ENCODE measurements at places on chromosomes 5 and 9. TPM values are rescaled to one million over a fixed set of nuclear protein-coding genes. Genes with fewer than 3 reads are reported as not detected.

The TAF11L5 gene
- total RNA-seq = not detected

The IL4 gene
- total RNA-seq = not detected

- DNase-seq = no peak
These were observed 102.7 kb downstream of the GOLPH3 start for GRCh38 chr5:32071351-32071944.

DNA sequence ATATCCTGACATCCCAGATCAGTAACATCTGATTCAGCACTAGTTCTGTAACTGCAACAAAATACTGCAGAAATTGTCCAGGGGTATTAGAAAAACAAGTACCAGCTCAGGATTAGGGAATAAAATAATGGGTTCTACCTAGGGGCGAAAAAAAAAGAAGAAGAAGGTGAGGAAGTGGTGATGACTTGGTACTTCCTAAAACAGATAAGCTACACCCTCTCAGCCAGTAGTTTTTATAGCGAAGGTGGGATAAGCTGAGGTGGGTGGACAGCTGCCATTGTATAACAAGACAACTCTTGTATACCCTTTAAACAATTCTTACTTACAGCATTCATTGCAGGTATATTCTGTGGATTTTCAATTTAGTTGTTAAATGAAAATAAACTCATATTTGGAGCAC lies 19.1 kb downstream of the RAPGEF6 start:
- DNase-seq = no peak

- no peak for DNase-seq
These were observed 2.5 kb downstream of the TRIM32 start for GRCh38 chr9:116689486-116690032.

GRCh38 chr9:18910916-18911315 lies 122.1 kb downstream of the SAXO1 start:
- DNase-seq = no peak

- DNase-seq = no peak
These were observed 4.9 kb upstream of the PGGT1B start for GRCh38 chr5:115267617-115268016.

The FOXD4L3 gene
- not detected for total RNA-seq

The FABP6 gene
- total RNA-seq = 3.4 TPM

DNA sequence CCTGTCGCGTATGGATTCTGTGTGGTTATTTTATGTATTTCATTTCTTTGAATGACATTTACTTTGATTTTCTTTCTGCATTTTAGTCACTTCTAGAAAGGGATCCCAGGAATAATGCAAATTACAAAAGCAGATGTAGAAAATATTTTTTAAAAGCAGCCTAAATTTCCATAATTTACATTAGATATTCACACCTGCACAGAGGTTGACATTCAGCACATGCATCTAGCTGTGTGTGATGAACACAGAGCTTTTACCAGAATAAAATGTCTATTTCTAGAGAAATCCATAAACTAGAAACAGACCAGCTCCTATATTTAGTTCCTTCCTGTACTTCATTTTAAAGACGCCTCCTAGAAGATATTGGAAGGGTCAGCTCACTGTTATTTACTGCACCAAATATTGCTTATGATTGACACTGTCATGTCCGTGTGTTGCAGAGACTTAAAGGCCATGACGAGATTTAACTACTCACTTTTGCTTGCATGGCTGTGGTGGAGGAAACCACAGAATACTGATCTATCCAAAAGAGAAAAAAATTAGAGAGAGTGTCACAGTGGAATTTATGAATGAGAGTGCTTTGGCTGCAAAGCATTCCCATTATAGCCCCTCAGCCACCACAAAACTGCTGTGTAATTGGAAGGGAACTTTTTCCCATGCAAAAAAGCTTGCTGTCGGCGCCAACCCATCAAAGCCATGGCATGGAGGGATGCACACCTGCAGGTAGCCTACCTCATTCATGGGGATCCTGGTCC lies 58.1 kb downstream of the EBF1 start:
- no peak for DNase-seq

- DNase-seq = no peak
These were observed 304.5 kb downstream of the CWC27 start for GRCh38 chr5:65073250-65073661.

The IL13 gene
- not detected for total RNA-seq

GRCh38 chr9:95947118-95947517 lies 71.6 kb downstream of the ERCC6L2 start:
- no peak for DNase-seq

- no peak for DNase-seq
These were observed 54.1 kb downstream of the OSMR start for GRCh38 chr5:38899936-38900335.

All from Right ventricle myocardium superior (tissue), 1 donor.